ENCODE measurements at places on chromosomes 1 and 21.

DNA sequence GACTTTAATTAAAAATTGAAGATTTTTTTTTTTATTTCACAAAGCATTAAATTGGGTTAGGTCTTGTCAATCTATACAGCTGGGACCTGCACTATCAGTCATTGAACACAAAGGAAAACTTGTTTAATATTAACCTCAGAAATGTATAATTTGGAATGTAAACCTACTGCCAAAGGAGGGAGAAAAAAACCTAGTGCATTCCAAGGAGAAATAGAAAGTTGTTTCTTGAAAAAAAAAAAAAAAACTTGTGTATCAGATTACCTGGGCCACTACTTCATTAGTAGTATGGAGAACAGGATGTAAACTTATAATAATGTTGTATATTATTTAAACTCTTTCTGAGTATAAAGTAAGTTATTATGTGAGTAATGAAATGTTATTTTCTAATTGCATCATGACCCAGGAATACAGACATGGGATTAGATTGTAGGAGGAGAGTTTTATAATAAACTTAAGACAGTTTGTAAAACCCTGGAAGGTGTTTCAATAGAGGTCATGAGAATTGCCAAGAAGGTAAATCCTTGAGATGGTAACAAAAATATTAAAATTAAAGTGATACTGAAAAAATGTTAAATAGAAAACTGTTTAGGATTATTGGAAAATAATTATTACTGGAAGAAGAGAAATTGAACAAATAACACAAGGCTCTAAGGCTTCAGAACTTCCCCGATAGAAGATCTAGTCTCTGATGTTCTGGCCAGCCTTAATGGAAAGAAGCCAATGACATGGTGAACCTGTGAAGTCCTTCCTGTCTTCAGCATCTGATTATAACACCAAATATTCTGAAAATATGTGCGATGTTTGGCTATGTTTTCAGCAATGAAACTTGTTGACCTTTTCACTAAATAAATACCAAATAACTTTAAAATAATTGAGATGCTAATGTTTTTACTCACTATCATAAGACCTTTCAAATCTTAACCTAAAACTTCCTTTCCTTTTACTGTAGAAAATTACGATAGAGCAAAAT is 412.8 kb upstream of the LYPLAL1 start:
- DNase-seq: no peak

GRCh38 chr21:35265170-35265877 is 216.2 kb upstream of the RUNX1 start:
- DNase-seq: no peak

DNA sequence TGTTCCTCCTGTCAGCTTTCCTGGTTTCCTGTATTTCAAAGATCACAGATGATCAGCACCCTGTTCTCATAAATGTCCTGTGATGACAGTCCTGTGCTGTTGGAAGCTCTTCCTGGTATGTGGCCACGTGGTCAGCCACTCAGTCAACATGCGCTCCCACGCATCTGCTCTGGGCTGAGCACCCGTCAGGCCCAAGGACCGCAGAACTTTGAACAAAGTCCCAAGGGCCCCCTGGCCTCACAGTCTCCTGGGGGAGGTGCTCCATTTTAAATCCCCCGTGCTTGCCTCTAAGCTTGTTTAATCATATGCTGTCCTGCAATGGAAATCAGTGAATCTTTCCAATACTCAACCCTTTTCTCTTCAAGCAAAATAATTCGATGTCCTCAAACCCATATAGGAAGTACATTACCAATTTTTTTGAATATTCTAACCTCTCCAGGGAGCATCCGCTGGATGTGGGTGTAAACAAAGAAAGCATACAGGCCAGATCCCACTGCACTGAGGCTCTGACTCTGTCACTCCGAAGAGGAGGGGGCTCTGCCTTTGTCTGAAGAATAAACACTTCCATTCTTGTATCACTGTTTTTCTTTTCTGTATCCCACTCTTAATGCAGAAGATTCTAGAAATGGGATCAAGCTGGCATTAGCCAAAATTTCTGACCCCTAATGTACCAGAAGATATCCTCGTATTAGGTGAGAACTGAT is 250.3 kb downstream of the SDCCAG8 start:
- no peak for DNase-seq

- no peak for DNase-seq
Observed at GRCh38 chr1:158833264-158833663, 2.1 kb downstream of the MNDA start.

- DNase-seq: peak; percentile 68
Observed at GRCh38 chr1:58432851-58433668, 113.5 kb downstream of the OMA1 start.

GRCh38 chr1:173503391-173503790 is 26.3 kb downstream of the PRDX6 start:
- DNase-seq: no peak

All from AG04449 (cell line).